ENCODE measurements at places on chromosomes 3 and 15. TPM values are rescaled to one million over a fixed set of nuclear protein-coding genes. Genes with fewer than 3 reads are reported as not detected.

Gene NSUN3
- polyA plus RNA-seq: 14.6 TPM

Gene TLR9
- polyA plus RNA-seq: 0.18 TPM

Gene TRPM1
- 0.07 TPM for polyA plus RNA-seq

Gene CTNNB1
- polyA plus RNA-seq: 550 TPM

Gene MLF1
- 62.9 TPM for polyA plus RNA-seq

Gene FETUB
- polyA plus RNA-seq: 0.28 TPM

Gene TRH
- polyA plus RNA-seq: 0.12 TPM

Gene MINDY4B
- polyA plus RNA-seq: not detected

Gene MUSTN1
- 0.38 TPM for polyA plus RNA-seq

Gene HESX1
- 4.5 TPM for polyA plus RNA-seq

Gene RAB6B
- 15.3 TPM for polyA plus RNA-seq

Gene CCDC39
- polyA plus RNA-seq: 9.8 TPM

Gene MCTP2
- 22.3 TPM for polyA plus RNA-seq

Gene GOLGA6A
- polyA plus RNA-seq: 0.27 TPM

Gene ZIC1
- polyA plus RNA-seq: 0.08 TPM

Gene UCN2
- 0.37 TPM for polyA plus RNA-seq

Data from left kidney (tissue), 8 donors.